ELR (cell line): ENCODE measurements at places on chromosomes 7 and 10.

DNA sequence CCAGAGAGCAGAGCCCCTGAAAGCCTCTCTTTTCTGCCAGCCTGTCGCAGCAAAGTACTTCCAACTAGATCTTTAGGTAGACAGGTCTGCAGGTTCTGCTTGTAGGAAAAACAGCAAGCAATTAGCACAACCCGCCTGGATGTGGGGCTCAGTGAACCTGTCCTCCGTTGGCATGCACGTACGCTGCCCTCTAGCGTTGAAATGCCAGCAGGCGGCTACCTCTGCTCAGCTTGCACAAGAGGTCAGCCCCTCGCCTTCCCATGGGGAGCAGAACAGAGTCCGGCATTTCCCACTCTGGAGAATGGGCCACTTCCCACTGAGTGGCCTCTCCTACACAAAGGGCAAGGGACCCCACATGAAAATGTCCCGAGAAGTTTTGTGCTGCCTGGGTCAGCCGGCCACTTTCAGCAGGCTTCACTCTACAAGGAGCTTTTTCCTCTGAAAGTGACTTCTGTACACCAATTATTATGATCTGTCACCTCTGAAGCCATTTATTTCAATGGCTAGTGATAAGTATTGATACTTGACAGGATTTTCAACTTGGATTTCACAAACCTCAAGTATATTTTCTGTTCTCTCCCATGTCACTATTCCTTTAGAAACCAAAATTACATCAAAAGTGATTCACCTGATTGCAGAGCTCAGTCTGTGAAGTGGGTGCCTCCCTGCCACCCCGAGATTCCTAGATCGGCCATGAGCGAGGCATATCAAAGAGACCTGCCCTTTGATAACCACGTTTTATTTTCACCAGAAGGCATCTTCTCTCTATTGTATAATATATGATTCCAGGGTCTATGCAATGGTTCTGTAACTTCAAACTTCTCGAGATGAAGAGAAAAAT is 56.7 kb downstream of the JCAD start:
- peak; percentile 81 for DNase-seq

GRCh38 chr7:98624846-98625420 is 7.8 kb downstream of the NPTX2 start:
- DNase-seq: no peak

DNA sequence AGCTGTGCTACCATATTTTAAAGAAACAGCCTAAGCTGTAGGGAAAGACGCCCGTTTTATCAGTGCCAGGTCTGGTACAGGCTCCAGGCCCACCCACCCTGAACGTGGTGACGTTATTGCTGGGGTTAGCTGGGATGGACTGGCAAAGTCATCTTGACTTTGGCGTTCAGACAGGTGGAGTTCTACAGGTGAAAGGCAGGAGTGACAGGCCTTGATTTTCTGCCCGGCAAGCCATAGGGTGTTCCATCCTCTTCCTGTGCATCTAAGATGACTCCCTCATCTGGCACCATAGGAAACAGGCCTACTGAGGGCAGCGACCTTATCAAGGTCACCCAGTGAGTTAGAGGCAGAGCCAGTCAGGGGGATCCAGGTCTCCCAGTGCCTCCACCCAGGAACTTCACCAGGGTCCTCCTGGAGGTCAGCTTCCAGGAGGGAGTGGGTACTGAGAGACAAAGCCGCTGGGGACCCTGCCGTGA is 41.6 kb downstream of the HK1 start:
- no peak for DNase-seq

DNA sequence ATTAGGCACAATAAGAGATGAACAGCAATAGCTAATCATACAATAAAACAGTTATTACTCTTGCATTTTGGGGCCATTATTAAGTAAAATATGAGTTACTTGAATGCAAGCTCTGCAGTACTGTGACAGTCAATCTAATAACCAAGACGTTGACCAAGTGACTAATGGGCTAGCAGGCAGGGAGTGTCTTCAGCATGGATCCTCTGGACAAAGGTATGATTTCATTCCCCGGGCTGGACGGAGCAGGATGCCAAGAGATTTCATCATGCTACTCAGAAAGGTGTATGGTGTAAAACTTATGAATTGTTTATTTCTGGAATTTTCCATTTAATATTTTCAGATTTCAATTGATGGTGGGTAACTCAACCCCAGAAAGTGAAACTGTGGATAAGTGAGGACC is 80.9 kb downstream of the SHH start:
- peak; percentile 21 for DNase-seq

DNA sequence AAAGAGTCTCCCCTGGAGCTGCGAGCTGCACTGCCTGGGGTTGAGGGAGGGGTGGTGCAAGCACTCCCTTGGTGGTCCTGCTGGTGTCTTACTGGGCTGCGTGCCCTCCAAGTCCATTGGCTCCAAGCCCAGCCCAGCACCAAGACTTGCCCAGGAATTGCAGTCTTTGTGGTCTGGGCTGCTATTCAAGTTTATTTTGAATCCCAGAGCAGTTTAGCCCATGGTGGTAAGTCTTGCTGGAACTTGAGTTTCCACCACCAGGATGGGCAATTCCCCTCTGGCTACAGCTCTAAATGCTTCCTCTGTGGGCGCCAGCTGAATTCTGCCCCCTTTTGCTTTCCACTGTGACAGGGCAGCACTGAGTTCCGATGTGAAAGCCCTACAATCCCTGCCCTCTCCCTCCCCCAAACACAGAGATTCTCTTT is 25.1 kb downstream of the GALNT11 start:
- DNase-seq: no peak

DNA sequence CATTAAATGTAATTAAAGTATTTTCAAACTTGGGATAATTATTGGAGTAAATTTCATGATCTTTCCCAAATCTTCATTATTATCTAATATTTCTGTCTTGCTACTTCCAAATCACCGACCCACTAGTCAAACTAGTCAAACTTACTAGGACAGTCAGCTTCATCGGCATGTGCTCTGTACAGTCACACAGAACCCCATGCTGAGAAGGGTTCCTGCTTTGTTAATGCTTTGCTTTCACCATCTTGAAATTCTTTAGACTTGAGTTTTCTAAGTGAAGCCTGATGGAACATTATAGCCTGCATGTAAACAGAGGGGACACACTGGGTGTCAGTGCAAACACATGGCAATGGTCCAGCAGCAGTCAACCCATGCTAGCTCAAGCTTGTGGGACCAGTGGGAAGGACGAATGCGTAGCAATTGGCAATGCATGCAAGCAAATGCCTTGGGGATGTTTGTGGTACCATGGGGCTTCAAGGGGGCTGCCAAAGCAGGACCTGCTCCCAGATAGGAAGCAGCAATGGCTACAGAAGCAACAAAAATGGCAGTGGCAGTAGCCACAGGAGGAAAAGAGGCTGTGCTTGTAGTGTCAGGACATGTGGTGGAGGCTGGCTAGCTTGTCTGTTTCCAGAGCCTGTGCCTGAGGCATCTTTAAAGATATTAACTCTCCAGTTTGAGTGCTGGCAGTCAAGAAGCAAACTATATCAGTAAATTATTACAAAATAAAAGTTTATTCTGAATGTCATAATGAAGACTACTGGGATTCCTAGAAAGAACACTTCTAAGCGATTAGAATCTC is 441.1 kb upstream of the SEMA3D start:
- DNase-seq: no peak

DNA sequence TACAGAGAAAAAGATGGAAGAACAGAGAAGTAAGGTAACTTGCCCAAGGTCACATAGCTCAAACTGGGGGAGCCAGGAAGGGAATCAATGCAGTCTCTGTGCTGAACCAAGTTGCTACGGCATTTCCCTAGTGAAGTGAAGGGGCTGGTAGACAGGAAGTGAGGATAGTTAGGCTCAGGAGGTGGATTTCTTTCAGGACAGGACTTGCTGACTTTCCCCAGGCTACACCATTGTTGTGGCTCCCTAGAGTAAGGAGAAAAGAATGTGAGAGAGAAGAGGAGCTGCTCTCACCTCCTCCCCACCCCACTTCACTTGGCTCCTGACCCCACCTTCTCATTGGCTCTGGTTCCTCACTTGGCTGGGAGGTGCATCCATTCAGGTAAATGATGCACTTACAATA is 316.9 kb downstream of the INHBA start:
- DNase-seq: peak; percentile 42

DNA sequence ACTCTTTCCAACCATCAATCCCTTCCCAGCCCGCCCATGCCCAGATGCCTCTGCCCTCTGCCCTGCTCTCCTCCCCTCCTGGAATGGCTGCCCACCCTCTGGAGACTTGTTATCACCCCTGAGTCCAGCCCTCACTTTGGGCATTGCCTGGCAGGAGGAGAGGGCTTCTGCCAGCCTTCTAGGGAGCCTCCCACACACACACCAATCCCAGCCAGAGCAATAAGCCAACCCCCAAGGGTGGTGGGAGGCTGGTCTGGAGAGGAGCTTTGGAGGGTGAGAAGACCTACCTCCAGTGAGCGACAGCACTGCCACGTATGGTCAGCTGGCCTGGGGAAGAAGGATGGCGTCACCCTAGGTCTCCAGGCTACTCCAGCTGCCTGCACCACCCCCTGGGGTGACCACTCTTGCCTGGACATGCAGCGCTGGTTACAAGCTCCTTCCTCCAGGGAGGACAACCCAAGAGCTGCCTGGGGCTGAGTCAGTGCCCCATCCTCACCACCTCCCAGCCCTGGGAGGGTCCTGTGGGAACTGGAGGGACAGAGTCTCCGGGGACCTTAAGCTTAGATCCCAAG is 8.4 kb downstream of the C10orf105 start:
- no peak for DNase-seq

GRCh38 chr10:71644307-71645180 is 75.0 kb downstream of the C10orf105 start:
- no peak for DNase-seq
